Left kidney (tissue), 8 donors: ENCODE measurements at places on chromosomes 6 and 20. TPM values are rescaled to one million over a fixed set of nuclear protein-coding genes. Genes with fewer than 3 reads are reported as not detected.

Gene HLA-DRB1
- 16.1 TPM for polyA plus RNA-seq

Gene ZDHHC14
- 19.1 TPM for polyA plus RNA-seq

Gene PSORS1C1
- 0.10 TPM for polyA plus RNA-seq

Gene SEMG2
- not detected for polyA plus RNA-seq

Gene MCHR2
- polyA plus RNA-seq = not detected

Gene SYTL3
- 3.4 TPM for polyA plus RNA-seq

Gene ECT2L
- polyA plus RNA-seq = 0.55 TPM

Gene SIRPB1
- polyA plus RNA-seq = 0.30 TPM

Gene MTRF1L
- polyA plus RNA-seq = 23.4 TPM

Gene RIPOR3
- 8.0 TPM for polyA plus RNA-seq

Gene KHDC1L
- 0.62 TPM for polyA plus RNA-seq

Gene GUCA1A
- 0.38 TPM for polyA plus RNA-seq

Gene CST2
- not detected for polyA plus RNA-seq

Gene DEFB132
- 0.07 TPM for polyA plus RNA-seq

Gene OLIG3
- not detected for polyA plus RNA-seq

Gene ANKRD66
- polyA plus RNA-seq = not detected

Gene RGL2
- 119 TPM for polyA plus RNA-seq

Gene C6orf89
- polyA plus RNA-seq = 51.5 TPM

Gene DHX35
- 19.9 TPM for polyA plus RNA-seq

Gene MEP1A
- not detected for polyA plus RNA-seq

Gene PROKR2
- polyA plus RNA-seq = not detected

Gene CYP24A1
- polyA plus RNA-seq = 2.9 TPM

Gene PCSK2
- 0.62 TPM for polyA plus RNA-seq

Gene PKIB
- 1.3 TPM for polyA plus RNA-seq

Gene RIPPLY2
- not detected for polyA plus RNA-seq

Gene PDYN
- polyA plus RNA-seq = 0.52 TPM

Gene TINAG
- 37.3 TPM for polyA plus RNA-seq
